ENCODE measurements at places on chromosomes 1 and 21. TPM values are rescaled to one million over a fixed set of nuclear protein-coding genes. Genes with fewer than 3 reads are reported as not detected.
A peak's percentile ranks its signal among the peaks of the same experiment; 100 is the strongest.

NMNAT2 gene
- total RNA-seq, result 1.7 TPM

GRCh38 chr1:161374373-161374772, 6.7 kb upstream of the CFAP126 start:
- no peak overlapping the region for H3K27ac ChIP-seq
- no peaks in the 10 kb centered on the region for H3K4me1 ChIP-seq
- no peaks in the 10 kb centered on the region for H3K27me3 ChIP-seq
- no peak for DNase-seq
- H3K36me3 ChIP-seq, result no peaks in the 10 kb centered on the region
- no peak overlapping the region for H3K4me3 ChIP-seq

GRCh38 chr1:205954819-205955404, 11.7 kb upstream of the SLC26A9 start:
- H3K4me3 ChIP-seq, result no peak overlapping the region
- no peak for DNase-seq
- H3K4me1 ChIP-seq, result peaks cover 18% of the 10 kb centered on the region
- no peak overlapping the region for H3K27ac ChIP-seq
- no peaks in the 10 kb centered on the region for H3K36me3 ChIP-seq
- no peaks in the 10 kb centered on the region for H3K27me3 ChIP-seq

DNA sequence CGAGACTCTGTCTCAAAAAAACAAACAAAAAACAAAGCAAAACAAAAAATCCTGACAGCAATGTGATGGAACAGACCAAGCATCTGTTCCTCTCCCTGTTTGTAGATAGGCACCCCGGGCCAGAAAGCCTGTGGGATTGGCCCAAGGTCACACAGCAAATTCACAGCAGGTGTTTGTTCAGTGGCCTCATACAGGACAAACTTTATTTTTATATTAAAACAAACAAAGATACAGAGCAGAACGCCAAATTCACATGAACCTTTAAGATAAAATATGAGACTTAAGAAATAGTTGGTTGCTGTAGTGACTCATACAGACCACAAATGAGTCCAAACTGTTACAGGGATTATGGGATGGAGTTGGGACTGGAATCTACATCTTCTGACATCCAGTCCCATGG, 2.3 kb upstream of the CELA2A start:
- H3K27ac ChIP-seq, result no peak overlapping the region
- H3K4me1 ChIP-seq, result no peaks in the 10 kb centered on the region
- no peak for DNase-seq
- no peaks in the 10 kb centered on the region for H3K36me3 ChIP-seq

OLIG1 gene
- total RNA-seq, result not detected

PDE9A gene
- total RNA-seq, result 9.6 TPM

- no peaks in the 10 kb centered on the region for H3K27me3 ChIP-seq
- no peak overlapping the region for H3K27ac ChIP-seq
- no peaks in the 10 kb centered on the region for H3K36me3 ChIP-seq
Measured at GRCh38 chr1:246925997-246926626, 5.6 kb downstream of the AHCTF1 start.

DNA sequence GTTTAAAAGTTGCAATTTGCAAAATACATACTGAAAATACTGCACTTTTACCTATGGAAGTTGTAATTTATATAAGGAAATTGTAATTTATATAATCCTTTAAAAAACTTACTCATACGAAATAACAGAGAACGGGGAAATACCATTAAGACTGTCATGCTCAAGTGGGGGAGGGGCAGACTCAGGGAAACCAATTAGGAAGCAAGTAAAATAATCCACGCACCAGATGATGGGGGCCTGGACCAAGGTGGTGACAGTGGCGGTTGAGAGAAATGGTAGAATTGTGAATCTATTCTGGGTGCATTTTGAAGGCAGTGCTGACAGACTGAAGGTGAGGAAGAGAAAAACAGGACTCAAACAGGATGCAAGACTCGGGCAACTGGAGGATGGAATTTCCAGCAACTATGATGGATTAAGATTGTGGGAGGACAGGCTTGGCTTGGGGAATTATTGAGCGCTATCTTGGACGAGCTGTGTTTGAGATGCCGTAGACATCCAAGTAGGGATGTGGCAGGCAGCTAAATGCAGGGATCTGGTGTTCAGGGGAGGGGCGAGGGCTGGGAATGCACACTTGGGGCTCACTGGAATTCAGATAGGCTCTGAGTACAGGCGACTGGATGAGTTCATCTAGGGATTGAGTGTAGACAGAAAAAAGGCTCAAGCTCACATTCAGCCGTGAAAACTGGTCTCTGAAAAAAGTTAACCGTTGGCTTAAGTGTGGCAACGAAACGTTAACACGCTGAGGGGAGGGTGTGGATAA, 977 bp downstream of the LCA5L start:
- H3K27ac ChIP-seq, result peak overlapping the region; percentile 90
- no peak for DNase-seq
- H3K27me3 ChIP-seq, result no peaks in the 10 kb centered on the region
- peaks cover 13% of the 10 kb centered on the region for H3K4me1 ChIP-seq

- DNase-seq, result no peak
- no peak overlapping the region for H3K27ac ChIP-seq
- no peak overlapping the region for H3K4me3 ChIP-seq
- peaks cover 38% of the 10 kb centered on the region for H3K4me1 ChIP-seq
- H3K27me3 ChIP-seq, result no peaks in the 10 kb centered on the region
Measured at GRCh38 chr1:59598120-59598440, 216.7 kb upstream of the HOOK1 start.

SLC1A7 gene
- not detected for total RNA-seq

UBE2U gene
- total RNA-seq, result not detected

DNA sequence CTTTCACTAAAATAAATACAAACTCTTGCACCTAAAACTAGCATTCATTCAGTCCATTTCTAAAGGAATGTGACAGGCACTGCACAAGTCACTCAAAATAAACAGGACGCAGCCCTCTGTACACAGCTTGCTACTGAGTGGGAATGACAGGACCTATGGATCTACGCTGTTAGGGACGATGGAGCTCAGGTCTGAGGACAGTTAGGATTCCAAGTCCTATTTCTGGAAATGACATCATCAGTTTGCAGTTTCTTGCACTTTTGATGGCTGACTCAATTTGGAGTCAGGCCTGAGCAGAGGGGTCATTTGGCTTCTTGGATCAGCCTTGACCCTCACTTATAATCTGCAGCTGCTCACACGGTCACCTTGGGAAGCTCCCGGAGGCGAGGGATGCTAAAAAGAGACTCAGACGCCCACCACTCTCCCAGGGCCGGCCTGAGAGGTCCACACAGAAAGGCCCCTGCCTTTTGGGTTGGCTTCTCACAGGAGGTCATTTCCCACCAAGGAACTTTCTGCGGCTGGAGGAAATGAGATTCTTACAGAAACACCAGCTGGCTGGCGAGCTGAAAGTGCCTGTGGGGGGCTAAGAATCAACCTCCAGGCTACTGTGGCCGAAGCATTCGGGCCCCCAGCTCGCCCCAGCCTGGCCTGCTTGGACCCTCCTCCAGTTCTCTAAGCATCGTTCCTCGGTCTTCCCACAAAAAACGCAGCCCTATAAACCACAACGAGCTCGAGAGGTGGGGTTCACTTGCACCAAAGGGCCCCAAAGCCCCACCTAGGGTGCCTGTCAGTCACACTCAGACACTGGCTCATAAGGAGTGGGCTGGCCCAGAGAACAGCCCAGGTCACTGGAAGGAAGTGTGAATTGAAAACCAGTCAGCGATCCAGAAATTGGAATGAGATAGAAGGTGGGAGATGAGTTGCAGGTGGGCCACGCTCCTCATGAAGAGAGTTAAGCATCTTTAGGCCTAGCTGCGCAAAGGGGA, 8.9 kb upstream of the PDE9A start:
- peaks cover 13% of the 10 kb centered on the region for H3K4me1 ChIP-seq
- no peak overlapping the region for H3K4me3 ChIP-seq
- no peaks in the 10 kb centered on the region for H3K36me3 ChIP-seq
- DNase-seq, result no peak
- no peaks in the 10 kb centered on the region for H3K27me3 ChIP-seq

DNA sequence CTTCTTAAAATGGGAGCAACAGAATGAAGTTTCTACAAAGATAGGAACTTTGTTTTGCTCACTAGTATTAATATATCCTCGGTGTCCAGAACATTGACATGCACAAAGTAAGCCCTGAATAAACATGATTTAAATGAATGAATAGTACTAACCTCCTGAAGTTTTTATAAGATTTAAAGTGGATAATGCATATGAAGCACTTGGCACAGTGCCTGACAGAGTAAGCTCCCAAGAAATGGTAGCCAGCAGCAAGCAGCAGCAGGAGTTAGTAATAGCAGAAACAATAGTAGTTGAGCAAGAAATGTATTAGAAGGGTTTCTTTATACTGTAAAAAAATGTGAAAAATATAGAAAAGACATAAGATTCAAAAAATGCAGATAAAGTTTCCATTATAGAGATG, 258.1 kb upstream of the C1orf87 start:
- H3K4me1 ChIP-seq, result no peaks in the 10 kb centered on the region
- DNase-seq, result no peak
- no peaks in the 10 kb centered on the region for H3K27me3 ChIP-seq
- H3K4me3 ChIP-seq, result no peak overlapping the region
- H3K36me3 ChIP-seq, result no peaks in the 10 kb centered on the region
- no peak overlapping the region for H3K27ac ChIP-seq

- H3K4me3 ChIP-seq, result no peak overlapping the region
- H3K4me1 ChIP-seq, result no peaks in the 10 kb centered on the region
- no peak overlapping the region for H3K27ac ChIP-seq
Measured at GRCh38 chr1:234309598-234310459, 63.4 kb upstream of the COA6 start.
